Esophagus mucosa (tissue), 1 donor: ENCODE measurements at places on chromosomes 16 and 17.

DNA sequence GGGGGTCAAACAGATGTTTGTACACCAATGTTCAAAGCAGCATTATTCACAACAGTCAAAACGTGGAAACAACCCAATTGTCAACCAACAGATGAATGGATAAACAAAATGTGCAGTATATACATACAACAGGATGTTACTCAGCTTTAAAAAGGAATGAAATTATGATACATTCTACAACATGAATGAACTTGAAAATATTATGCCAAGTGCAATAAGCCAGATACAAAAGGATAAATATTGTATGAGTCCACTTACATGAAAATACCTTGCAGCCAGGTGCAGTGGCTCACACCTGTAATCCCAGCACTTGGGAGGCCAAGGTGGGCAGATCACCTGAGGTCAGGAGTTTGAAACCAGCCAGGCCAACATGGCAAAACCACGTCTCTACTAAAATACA, 39.9 kb downstream of the UBE2G1 start:
- peak; percentile 64 for ATAC-seq

GRCh38 chr17:18183334-18184142, at the start of gene ALKBH5:
Gene ALKBH5 (plus strand): TSS chr17:18183828. CDS start chr17:18184244, 416 bp downstream.
- ATAC-seq: peak; percentile 91

DNA sequence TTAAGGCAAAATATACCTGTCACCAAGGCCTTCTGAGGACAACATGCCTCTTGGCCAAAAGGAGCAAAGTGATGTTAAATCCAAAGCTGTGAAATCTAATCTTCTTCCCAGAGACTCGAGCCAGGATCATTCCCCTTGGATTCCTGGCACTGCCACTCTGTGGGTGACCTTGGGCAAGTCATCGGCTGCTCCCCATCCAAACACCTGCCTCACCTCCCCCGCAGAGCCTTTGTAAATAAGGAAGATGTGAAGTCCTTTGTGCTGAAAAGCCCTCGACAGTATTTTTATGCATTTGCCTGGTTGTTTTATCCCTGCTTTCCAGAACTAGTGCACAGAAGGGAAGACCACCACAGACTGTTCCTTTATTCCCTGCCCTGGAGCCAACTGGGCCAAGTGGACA, 5.4 kb upstream of the CEP295NL start:
- ATAC-seq: no peak

GRCh38 chr17:60091109-60091508, 12.4 kb upstream of the HEATR6 start:
- ATAC-seq: peak; percentile 40

- no peak for ATAC-seq
Measured at GRCh38 chr16:17171250-17172143, 299.3 kb downstream of the XYLT1 start.

GRCh38 chr17:61076621-61077031, 323.0 kb upstream of the TBX2 start:
- ATAC-seq: no peak

GRCh38 chr17:39979893-39980350, 685 bp upstream of the PSMD3 start:
- ATAC-seq: peak; percentile 13

DNA sequence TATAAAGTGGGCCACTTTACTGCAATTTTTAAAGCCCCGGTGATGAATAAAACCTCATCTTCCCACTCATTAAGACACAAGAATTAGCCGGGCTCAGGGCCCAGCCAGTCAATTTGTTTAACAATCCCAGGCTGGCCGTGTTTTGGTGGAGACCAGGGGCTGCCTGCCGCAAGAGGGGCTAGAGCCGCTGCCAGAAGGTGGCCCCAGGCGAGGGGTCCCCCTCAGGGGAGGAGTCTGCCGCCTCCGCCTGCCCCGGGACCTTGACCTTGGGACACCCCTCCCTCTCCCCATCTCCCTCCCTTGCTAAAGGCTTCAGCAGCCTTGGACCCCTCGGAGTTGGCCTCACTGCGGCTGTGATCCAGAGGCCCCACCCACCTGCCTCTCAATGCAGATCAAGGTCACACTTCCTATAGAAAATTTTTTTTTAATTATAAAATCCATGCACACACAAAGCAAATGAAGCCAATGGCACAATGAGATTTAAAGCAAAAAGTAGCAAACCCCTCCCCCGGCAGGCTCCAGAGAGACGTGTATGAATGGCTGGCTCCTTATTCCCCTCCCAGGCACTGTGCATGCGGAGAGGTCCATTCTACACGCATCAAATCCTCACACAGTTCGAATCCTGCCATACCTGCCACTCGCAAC, 23.0 kb upstream of the SLC38A10 start:
- no peak for ATAC-seq

GRCh38 chr17:6756425-6757031, 682 bp downstream of the XAF1 start:
- ATAC-seq: peak; percentile 7

GRCh38 chr17:12553625-12554024, 112.1 kb upstream of the MYOCD start:
- ATAC-seq: no peak

DNA sequence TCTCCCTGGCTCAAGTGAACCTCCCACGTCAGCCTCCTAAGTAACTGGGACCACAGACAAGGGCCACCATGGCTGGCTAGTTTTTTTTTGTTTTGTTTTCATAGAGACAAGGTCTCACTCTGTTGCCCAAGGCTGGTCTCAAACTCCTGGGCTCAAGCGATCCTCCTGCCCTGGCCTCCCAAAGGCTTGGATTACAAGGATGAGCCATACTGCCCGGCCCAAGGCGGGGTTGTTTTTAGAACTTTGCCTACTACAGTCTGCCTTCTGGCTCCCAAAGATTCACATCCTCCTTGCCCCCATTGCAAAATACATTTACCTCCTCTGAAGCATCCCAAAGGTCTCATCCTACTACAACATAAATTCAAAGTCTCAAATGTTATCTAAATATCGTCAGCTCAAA, 49.5 kb upstream of the PHOSPHO1 start:
- ATAC-seq: no peak

- ATAC-seq: no peak
Measured at GRCh38 chr17:41366070-41366469, 3.5 kb downstream of the KRT33B start.

GRCh38 chr16:81466356-81466980, 21.9 kb downstream of the CMIP start:
- peak; percentile 17 for ATAC-seq

DNA sequence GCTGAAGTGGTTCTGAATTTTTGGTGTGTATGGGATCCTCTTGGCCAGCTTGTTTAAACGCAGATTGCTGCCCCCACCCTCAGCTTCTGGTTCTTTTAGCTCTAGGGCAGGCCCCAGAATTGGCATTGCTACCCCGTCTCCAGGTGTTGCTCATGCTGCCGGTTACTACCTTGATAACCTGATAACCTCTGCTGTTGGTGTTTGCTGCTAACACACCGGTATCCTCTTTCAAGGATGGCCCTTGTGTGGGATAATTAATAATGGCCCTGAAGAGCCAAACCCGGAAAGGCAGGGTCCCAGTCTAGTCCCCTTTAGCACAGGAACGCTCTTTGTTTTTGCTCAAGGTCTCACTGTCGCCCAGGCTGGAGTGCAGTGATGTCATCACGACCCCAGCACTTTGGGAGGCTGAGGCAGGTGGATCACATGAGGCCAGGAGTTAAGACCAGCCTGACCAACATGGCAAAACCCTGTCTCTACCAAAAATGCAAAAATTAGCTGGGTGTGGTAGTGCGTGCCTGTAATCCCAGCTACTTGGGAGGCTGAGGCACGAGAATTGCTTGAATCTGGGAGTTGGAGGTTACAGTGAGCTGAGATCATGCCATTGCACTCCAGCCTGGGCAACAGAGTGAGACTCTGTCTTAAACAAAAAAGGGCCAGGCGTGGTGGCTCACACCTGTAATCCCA, 1.3 kb upstream of the ST3GAL2 start:
- no peak for ATAC-seq

DNA sequence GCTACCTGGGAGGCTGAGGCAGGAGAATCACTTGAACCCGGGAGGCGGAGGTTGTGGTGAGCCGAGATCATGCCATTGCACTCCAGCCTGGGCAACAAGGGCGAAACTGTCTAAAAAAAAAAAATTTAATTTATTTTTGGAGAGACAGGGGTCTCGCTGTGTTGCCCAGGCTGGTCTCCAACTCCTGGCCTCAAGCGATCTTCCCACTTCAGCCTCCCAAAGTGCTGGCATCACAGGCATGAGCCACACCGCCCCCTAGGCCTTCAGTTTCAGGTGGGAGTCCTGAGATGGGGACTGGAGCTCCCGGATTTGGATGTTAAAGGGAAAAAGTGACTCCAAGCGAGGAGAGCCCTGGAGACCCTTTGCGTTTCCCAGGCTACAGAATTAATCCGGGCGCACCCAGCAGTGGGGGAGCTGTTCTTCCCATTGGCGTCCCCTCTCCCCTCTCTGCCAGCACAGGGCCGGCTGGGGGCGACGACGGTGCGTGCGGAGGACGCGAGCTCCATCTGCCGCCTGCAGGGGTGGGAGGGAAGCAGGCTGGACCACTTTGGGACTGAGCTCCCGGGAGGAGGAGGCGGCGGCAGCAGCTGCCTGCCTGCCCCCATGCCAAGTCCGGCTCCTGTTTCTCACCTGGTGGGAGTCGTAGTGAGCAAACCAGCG, 49.3 kb upstream of the USP7 start:
- ATAC-seq: no peak

DNA sequence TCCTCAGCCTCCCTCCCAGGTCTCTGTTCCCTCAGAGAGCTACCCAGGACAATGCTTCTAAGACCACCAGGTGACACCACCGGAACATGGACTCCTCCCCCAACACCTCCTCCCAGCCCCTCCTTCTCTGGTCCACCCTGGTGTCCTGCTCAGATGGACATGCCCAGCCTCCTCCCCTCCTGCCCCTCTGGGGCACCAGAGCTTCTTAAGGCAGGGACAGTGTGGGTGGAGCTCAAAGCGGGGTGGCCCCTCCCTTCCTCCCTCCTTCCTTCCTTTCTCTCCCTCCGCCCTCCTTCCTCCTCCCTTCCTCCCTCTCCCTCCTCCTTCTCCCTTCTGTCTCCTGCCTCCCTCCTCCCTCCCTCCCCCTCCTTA, 22.7 kb downstream of the TRPV3 start:
- ATAC-seq: peak; percentile 46

- ATAC-seq: no peak
Measured at GRCh38 chr17:39677542-39678339, 9.5 kb downstream of the PNMT start.

DNA sequence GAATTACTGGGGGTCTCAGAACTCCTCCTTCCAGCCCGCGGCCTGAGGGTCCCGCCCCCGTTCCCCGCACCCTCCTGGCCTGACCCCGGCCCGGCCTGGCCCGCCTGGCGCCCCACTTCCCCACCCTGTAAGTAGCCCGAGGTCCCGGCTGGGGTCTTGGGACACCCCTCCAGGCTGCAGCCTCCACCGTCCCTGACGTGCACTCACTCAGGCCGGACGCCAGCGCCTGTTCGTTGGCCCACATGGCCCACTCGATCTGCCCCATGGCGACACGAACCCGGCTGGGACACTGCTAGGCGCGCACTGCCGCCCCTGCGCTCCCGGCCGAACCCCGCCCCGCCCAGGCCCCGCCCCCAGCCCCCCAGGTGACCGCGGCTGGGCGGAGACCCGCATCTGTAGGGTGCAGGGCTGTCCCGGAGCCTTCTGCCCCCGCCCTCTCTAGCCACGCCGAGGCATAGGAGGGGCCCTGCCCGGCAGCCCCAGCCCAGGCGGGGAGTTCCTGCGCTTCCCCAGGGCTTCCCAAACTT, at the start of gene CYBA:
CYBA (minus strand) TSS at position 305 of the 527 bp plus-strand sequence; CDS start at position 265, 40 bp downstream.
- peak; percentile 84 for ATAC-seq

- no peak for ATAC-seq
Measured at GRCh38 chr16:55037046-55037445, 106.4 kb downstream of the IRX5 start.

DNA sequence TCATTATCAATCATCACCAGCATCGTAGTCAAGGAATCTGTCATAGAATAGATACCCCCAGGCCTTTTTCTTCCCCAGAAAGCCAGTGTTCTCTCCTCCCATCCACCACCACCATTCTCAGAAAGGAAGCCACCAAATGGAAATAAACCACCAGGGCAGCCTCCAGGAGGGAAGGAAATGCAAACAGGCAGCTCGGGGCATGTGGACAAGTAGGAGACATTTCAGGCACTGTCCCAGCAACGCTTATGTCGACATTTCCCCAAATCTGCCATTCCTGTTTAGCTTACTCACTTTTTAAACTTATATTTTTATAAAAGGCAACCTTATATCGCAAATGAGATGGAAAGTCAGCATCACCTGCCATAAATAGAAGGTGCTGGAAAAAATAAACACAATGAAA, 15.8 kb downstream of the EMP2 start:
- no peak for ATAC-seq

DNA sequence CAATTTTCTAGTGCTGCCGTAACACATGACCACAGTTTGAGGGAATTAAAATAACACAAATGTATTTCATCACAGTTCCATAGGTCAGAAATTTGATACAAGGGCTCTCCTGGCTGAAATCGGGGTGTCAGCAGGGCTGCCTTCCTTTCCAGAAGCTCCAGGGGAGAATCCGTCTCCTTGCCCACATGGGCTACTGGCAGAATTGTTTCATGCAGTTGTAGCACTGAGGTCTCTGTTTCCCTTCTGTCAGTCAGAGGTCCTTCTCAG, 20.5 kb downstream of the EIF4A3 start:
- ATAC-seq: no peak

GRCh38 chr17:59897090-59897489, 4.2 kb downstream of the RPS6KB1 start:
- no peak for ATAC-seq

DNA sequence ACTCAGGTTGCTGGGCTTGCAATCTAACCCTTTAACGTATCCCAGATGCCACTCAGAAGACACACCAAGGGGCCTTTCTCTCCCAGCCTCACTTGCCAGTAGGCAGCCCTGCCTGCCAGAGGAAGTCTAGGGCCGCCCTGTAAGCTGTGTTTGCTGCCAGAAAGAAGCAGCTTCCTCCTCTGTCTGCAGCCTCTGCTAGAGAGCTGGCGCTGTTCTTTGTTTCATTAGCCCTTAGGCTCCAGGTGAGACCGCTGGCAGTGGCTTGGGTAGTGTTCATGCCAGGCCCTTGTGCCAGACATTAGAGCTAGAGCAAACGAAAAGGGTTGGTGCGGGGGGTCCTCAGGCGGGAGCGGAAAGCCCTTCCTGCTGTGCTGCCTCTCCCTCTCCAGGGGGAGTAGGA, 8.9 kb downstream of the CTRL start:
- peak; percentile 53 for ATAC-seq

DNA sequence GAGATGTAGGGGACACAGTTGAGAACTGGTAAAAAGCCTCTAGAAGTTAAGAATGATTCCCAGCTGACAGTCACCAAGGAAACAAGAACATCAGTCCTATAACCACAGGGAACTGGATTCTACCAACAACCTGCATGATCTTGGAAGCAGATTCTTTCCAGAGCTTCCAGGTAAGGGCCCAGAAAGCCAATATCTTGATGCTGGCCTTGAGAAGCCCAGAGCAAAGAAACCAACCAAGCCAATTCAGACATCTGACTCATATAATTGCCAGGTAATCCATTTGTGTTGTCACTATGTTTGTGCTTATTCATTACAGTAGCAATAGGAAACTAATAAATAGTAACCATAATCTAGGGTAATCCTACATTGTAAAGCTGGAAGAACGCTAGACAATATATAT, 81.6 kb downstream of the CACNG1 start:
- ATAC-seq: no peak

DNA sequence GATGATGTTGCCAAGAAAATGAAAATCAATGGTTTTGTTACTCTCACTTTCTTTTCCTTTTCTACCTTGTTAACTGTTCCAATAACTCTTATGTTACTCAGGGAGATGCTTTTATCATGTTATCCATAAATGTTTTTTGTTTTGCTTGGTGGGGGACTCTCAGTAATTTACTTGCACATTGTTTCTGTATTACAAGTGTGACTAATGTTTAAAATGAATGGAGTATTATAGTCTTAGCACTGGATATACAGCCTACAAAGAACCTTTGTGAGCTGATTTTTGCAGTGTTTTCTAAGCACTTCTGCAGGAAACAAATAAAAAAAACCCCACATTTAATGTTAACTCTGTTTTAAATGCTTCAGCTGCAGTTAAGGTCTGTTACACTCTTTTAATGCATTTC, 12.1 kb downstream of the VMP1 start:
- ATAC-seq: no peak
